ENCODE measurements at places on chromosomes 4 and X.

- no peak for DNase-seq
Observed at GRCh38 chr4:181701214-181701613, 542.0 kb upstream of the TENM3 start.

- no peak for DNase-seq
Observed at GRCh38 chrX:50450324-50450723, 20.3 kb downstream of the DGKK start.

DNA sequence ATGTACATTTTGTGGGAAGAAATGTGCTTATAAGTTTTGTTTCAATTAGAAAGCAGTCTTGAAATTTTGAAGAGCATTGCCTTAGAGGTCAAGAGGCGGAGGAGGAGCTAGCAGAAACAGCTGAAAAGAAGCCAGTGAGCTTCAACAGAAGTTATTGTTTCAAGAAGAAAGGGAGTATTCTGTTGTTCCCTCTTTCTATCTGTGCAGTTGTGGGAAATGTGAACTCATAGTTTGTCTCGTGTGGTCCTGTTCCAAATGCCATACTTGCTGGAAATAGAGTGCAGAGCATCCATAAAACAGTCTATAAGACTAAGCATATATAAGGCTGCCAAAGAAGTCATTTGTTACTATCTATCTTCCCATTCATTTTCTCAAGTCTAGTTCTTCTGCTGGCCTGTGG is 1015.7 kb downstream of the DMD start:
- DNase-seq = no peak

DNA sequence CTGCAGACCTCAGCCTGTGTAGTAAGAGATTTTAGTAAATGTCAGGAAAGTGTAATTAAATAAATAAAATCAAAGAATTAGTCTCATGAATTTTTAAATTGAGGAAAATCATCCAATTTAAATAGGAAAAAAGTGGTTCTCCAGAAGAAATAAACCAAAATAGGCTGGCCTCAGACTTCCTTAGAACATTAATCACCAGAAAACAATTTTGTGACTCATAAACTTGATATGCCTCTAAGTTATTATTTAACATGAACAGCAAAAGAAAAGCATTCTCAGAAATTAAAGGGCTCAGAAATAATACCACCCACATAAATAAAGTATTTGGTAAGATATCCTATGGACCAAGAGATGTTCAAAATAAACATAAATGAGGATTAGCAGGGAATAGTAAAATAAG is 14.3 kb downstream of the FAM47B start:
- no peak for DNase-seq

- DNase-seq = no peak
Observed at GRCh38 chr4:153402366-153402765, 57.9 kb downstream of the MND1 start.

DNA sequence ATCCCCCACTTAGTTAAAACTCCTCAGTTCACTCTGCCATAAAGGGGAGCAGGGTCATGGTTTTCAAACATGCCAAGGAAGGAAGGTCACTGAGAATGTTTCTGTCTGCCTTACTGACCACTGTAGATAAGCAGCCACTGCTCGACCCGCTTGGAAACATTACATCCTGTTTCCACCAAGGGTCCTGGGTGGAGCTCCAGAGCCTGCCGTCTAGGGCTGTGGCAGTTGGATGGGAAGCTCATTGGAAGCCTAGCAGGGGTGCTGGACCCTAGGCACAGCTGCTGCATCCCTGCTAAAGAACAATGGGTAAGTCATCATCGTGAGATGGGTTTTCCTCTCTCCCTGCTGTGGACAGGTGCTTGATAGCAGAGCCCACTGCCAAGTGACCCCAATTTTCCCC is 76.0 kb upstream of the SRD5A3 start:
- DNase-seq = no peak

DNA sequence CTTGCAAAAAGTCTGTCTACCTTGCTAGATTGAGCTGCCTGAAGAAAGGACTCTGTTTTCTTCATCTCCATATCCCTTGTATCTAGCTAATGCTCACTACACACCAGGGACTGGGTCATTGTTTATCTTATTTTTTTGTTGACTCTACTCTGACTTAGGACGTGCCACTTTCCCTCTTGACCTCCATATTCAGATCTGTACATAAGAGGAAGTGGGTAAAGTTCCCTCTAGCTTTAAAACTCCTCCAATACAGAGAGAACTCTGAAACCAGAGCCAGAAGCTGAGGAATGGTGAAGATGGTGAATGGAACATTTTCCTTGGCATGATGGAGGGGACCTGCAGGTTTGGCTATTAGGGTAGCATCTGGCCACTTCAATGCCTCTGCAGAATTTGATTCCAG is 2026.1 kb upstream of the TENM3 start:
- no peak for DNase-seq

DNA sequence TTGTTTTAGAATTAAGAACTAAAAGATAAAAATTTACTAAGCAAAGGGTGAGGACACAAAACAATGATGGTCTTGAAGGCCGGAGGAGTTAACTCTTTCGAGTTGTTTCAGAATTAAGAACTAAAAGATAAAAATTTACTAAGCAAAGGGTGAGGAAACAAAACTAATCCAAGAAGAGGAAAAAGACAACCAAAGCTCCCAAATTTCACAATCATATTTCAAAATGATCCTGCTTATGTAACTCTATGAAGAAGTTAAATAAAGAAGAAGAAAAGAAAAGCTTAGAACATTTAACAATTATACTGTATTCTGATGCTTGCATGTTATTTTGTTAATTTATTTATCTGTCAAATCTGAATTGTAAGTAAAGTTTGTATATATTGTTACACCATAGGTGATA is 154.8 kb upstream of the SLIT2 start:
- no peak for DNase-seq

- no peak for DNase-seq
Observed at GRCh38 chr4:26299254-26299882, 21.4 kb upstream of the RBPJ start.

- DNase-seq = no peak
Observed at GRCh38 chr4:175351473-175351872, 433.3 kb downstream of the ADAM29 start.

GRCh38 chr4:110270492-110271197 is 72.2 kb upstream of the ELOVL6 start:
- no peak for DNase-seq

GRCh38 chr4:48337731-48338130 is 3.6 kb upstream of the SLAIN2 start:
- DNase-seq = no peak

DNA sequence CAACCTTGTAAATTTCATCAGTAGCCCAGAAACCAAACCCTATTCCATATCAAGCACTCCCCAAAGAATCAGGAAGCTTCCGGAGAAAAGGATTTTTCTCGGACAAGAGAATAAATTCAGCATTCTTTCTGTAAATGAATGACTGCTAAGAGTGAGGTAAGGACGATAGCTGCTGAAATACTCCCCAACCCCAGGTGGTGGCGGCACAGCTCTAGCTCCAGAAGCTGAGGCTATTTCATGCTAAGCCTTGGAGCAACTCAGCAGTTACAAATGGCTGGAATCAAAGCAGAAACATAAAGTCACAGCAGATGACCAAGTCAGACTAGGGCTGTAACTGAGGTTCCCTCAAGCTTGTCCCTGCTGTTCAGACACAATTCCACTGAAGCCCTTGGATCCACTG is 13.9 kb upstream of the PCDH19 start:
- DNase-seq = no peak

DNA sequence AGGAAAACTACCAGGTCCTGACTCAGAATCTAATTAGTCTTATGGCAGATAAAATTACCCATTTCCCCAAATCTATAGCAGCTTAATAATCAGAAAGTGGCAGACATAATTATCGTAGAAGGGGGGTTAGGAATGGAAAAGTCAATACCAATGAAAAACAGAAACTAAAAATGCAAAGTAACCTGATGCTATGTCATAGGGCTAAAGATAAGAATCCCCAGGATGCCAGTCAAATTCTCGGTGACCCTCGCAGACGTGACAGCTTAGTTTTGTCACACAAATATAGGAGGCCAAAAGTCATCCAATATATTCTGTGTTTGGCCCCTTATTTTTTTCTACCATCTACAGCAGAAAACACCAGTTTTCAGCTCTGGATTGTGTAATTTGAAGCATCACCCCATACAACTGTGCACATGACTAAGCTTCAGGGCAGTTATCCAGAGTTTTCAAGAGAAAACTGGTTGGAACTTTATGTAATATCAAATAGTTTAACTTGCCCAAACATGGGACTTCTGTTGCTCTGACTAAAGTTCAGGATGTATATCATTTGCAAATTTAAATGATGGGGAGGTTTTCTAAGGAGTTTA is 30.9 kb downstream of the RASSF6 start:
- DNase-seq = no peak

DNA sequence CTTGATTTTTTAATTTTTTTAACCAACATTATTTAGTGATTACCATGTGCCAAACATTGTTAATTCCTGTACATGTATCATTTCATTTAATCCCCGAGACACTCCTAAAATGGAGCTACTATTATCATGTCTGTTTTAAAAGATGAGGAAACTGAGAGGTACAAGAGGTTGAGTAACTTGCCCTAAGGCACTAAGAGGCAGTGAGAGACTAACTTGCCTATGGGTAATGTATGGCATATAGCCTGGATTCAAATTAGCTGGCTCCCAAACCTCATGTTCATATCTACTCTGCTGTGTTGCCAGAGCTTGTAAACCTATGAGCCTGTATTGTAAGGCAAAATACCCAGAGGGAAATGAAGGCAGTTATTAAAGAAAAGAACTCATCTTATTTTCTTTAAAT is 443.6 kb downstream of the IL15 start:
- no peak for DNase-seq

GRCh38 chrX:3451571-3451970 is 105.1 kb upstream of the MXRA5 start:
- DNase-seq = no peak

DNA sequence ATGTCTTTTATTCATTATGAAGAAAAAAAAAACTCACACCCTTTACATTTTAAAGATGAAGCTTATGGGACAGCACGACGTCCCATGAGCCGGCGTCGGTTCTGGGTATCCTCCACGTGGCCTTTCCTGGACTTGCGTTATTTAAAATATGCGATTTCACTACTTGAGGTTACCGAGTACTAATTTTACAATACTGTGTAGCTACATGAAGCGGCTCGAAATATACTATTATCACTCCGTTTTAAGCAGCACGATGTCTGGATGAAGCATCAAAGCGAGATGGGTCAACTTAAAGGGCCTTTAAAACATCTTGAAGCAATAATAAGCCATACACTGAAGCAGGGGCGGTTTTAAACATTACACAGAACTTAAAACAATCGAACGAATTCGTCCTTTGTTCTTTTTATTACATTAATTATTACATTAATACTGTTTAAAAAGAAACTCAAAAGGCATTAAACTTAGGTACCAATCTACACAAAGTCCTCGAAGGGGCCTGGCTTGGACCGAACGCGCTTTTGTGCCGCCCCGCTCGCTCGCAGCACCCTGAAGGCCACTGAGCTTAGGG is 1.4 kb upstream of the KLF3 start:
- DNase-seq = no peak

DNA sequence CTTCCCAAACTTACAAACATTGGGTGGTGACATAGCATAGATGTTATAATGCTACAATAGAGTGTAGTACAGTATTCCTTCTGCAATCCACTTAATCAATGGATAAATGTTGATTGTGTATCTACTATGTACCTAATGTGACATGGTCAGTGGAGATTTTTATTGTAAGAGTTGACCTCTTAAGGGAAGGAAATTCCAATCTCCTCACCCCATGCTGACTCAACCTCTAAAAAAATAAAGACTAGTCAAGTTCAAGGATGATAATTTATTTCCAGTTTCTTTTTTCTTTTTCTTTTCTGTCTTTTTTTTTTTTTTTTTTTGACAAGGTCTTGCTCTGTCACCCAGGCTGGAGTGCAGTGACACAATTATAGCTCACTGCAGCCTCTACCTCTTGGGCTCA is 206.5 kb upstream of the STS start:
- no peak for DNase-seq

GRCh38 chr4:26823583-26823982 is 37.1 kb upstream of the STIM2 start:
- DNase-seq = no peak

- no peak for DNase-seq
Observed at GRCh38 chr4:123406872-123407271, 10.3 kb downstream of the SPRY1 start.

DNA sequence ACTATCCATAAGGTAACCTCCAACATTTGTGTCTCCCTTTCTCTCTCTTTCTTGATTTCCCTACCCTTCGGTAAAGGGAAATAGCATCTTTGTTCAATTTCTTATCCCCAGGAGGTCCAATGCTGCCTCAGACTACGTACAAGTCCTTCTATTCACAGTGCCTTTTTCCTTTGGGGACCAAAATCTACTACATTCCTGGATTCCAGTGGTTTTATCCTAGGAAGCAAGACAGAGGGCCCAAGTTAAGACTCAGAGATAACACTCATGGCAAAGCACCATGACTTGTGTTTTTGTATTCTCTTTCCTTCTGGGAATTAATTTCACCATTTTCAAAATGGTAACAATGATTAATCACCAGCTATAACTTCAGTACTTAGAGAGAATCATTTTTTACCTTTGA is 10.6 kb downstream of the G3BP2 start:
- no peak for DNase-seq

GRCh38 chr4:129583868-129584267 is 487.9 kb downstream of the C4orf33 start:
- DNase-seq = no peak

DNA sequence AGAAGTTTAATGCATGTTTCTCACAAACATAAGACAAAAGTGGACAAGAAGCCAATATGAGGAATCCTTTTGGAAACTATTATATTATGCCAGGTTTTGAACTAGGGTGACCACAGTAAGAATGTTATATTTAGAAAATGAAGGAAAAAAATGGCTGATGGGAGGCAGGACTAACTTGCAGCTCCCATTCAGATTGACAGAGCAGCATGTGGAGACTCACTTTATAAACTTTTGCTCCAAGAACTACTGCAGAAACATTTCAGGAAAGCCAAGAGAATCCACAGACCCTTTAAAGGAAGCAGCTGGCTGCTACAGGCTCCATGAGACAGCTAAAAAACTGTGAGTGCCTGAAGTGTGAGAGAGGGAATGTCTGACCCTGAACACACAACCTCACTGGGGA is 738.6 kb upstream of the GRIA3 start:
- no peak for DNase-seq

DNA sequence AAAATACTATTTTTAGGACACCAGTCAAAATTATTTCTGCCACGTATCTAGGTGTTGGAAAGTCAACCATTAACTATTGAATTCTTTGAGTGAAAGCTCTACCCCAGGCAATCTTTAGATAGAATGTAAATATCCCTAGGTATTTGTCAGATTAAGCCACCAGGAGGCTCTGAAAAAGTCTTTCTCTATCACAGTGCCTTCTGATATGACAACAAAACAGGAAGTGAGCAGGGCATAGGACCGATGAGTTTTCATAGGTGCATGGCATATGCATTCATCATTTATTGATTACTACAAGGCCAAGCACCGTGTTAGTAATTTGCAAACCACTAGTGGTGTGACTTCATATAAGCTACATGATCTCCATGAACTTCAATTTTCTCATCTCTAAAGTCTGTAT is 333.6 kb upstream of the F9 start:
- no peak for DNase-seq

DNA sequence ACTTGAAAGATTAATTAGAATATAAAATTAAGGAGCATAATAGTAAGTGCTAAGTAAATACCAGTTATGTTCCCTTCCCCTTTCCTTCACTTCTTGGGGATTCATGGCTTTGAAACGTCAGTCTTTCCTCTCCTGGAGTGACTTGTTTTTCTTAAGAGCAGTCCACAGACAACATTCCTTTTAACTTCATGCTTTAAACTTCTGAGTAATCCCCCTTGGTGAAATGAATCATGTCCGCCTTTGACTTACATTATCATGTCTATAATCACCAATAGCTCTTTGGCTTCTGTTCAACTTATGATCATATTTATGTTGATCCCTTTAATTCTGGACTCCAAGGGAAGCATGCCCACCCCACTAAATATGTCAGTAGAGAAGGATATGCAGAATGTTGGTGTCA is 1012.1 kb upstream of the SLIT2 start:
- no peak for DNase-seq
